Aorta (tissue), 5 donors: ENCODE measurements at places on chromosomes 1 and 21.
A peak's percentile ranks its signal among the peaks of the same experiment; 100 is the strongest.

DNA sequence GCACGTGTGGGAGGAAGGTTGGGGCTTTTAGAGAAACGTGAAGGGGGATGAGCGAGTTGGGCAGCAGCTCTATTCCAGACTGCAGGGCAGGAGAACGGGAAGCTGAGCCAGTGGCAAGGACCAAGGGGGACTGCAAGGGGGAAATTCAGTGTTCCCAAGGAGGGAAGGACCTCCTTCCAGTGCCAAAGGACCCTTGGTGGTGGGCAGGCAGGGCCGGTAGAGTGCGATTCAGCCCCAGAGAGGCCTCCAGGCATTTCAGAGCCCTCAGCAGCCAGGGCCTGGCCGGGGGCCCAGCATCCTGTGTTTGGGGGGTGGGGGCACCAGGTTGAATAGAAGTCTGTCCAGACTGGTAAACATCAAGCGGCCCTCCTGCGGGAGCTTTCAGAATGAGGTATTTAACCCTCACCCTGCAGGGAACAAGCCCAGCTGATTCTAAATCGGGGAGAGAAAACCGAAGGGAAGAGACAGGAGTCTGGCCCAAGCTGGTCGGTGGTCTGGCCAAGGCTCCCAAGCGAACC is 2.3 kb downstream of the COL9A2 start:
- no peaks in the 10 kb centered on the region for H3K27me3 ChIP-seq
- H3K27ac ChIP-seq = peak overlapping the region; percentile 77
- H3K4me3 ChIP-seq = no peak overlapping the region

GRCh38 chr1:157189986-157190982 is 52.1 kb upstream of the ETV3 start:
- no peak for DNase-seq
- peaks cover 2% of the 10 kb centered on the region for H3K27me3 ChIP-seq
- H3K4me3 ChIP-seq = no peak overlapping the region

DNA sequence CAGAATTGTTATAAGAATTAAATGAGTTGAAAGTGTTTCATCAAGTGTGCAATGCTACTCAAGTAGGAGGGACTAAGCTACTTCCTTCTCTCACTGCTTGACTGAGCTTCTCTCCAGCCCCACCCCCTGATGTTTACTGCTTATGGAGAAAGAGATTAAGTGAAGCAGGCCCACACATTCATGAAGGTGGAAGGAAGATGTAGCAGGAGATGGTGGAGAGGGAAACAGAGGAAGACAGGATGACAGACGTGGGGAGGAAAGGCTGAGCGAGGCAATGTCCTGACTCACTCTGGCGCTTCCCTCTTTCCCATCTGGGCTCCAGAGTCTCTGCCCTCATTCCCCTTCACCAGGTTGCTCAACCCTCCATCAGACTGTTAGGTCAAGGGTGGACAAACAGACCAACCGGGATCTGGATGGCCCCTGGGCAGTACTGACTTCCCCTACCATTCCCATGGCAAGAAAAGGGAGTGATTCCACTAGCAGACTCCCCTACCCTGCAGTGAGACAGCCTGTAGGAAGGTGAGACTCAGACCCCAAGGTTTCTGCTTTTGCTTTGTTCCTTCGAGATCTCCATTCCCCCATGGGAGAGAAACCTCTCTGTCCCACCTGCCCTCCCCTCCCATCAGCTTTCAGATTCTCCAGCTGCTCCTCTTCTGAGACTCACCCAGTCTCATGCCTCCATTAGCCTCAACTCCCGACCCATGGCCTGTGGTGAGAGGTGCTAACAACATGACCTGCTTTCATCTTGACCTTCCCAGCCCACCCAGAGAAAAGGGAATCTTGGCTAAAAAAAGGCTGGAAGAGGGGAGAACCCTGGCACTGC is 3.1 kb upstream of the ARHGEF2 start:
- H3K27me3 ChIP-seq = no peaks in the 10 kb centered on the region
- H3K36me3 ChIP-seq = no peaks in the 10 kb centered on the region
- H3K4me1 ChIP-seq = peaks cover 16% of the 10 kb centered on the region
- H3K4me3 ChIP-seq = no peak overlapping the region
- peak overlapping the region; percentile 73 for H3K27ac ChIP-seq
- DNase-seq = no peak

DNA sequence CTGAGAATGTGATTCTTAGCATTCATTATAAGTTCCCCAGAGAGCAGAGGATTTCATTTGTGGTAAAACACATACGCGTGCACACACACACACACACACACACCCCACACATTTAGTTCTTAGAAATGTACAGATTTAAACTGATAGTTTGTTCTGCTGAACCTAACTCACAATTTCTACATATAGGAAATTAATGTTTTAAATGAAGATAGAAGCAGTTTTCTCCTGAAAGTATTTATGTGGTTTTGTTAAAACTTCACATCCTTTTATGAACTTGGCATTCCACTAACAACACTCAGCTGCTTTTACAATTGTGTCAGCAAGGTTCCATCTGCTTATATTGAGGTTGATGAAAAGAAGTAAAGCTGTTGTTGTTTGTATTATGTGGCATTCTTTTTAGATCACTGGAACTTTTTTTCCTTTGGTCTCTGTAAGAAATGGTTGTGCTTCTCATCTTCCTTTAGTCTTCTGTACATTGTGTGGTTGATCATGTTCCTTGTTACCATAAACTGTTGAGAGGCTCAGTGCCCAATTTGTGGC is 41.6 kb downstream of the AK4 start:
- no peak overlapping the region for H3K27ac ChIP-seq
- peaks cover 3% of the 10 kb centered on the region for H3K4me1 ChIP-seq
- no peaks in the 10 kb centered on the region for H3K36me3 ChIP-seq
- no peak for DNase-seq
- H3K27me3 ChIP-seq = no peaks in the 10 kb centered on the region
- H3K4me3 ChIP-seq = no peak overlapping the region

DNA sequence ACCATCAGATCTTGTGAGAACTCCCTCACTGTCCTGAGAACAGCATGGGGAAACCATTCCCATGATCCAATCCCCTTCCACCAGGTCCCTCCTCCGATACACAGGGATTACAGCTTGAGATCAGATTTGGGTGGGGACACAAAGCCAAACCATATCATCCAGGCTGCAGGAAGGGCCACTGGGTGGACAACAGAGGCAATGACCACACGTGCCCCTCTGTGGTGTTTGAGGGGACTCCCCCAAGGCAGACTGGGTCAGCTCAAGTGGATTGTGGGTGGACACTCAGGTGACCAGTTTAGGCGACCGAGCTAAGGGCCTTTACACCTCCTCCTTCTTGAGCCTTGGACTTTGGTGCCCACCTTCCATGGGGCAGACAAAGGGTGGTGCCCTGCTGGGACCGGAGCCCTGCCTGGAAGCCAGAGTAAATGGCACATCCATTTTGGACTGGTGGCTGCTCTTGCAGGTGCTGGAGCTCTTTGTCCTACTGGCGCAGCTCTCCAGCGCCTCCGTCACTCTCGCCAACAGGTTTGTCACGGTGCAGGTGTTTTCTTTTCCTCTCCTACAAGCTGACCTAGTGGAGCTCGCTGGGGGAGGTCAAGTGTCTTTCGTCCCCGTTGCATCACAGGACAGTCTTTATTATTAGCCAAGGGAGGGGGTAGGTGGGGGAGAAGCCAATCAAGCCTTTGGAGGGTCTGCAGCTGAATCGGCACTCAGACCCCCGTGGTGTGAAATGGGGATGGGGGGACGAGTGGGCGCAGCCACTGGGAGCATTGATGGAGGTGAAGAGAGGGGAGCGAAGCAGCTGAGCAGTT is 37.6 kb downstream of the CRYAA start:
- no peaks in the 10 kb centered on the region for H3K4me1 ChIP-seq
- no peak overlapping the region for H3K27ac ChIP-seq
- no peaks in the 10 kb centered on the region for H3K27me3 ChIP-seq
- no peaks in the 10 kb centered on the region for H3K36me3 ChIP-seq
- DNase-seq = no peak

GRCh38 chr1:184419350-184420161 is 32.7 kb downstream of the C1orf21 start:
- H3K27me3 ChIP-seq = no peaks in the 10 kb centered on the region
- H3K36me3 ChIP-seq = no peaks in the 10 kb centered on the region
- DNase-seq = no peak
- H3K27ac ChIP-seq = no peak overlapping the region
- no peak overlapping the region for H3K4me3 ChIP-seq

DNA sequence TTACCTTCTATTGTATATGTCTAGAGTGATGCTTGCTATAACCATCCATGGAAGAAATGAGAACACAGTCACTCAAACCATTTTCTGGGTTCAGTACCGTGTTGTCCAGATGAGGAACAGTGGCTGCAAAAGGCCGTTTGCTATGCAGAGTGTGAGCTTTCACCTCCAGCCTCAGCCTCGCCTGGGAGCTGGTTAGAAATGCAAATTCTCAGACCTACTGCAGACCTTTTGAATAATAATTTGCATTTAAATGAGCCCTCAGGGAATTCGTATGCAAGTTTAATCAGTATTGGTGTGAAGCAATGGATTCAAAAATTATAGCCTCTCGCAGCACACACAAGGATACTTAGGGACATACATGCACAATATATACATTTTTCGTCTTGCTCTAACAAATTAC is 24.1 kb downstream of the KCNJ15 start:
- H3K27me3 ChIP-seq = no peaks in the 10 kb centered on the region
- no peak overlapping the region for H3K4me3 ChIP-seq
- H3K36me3 ChIP-seq = no peaks in the 10 kb centered on the region
- no peak overlapping the region for H3K27ac ChIP-seq
- no peaks in the 10 kb centered on the region for H3K4me1 ChIP-seq

DNA sequence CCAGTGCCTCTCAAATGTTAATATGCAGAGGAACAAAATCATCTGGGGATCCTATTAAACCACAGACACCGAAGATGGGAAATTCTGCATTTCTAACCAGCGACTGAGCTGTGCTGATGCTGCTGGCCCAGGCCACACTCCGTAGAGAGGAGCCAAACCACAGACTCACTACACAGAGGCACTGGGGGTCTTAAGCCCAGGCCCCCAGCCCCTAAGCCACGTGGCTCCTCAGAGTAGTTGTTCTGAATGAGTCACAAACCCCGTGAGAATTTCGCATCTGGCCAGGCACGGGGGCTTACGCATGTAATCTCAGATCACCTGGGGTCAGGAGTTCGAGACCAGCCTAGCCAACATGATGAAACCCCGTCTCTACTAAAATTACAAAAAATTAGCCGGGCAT is 2.8 kb upstream of the CELA2A start:
- no peak overlapping the region for H3K27ac ChIP-seq
- no peaks in the 10 kb centered on the region for H3K36me3 ChIP-seq
- H3K27me3 ChIP-seq = no peaks in the 10 kb centered on the region

DNA sequence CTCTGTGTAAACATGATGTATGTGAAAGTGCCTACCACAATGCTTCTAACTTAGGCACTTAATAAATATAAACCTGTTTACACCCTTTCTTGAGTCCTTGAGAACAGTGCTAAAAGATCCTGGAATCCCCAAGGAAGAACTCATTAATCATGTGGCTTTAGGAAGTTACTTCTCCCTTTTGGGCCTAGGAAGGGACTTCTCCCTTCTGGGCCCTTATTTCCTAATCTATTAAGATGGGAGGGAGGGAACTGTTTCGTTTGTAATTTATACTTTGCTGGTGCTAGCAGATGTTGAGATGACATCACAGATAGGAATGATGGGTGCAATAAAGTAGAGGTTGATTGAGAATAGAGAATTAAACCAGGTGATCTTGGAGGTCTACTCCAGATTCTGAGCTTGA is 1.2 kb downstream of the BTF3L4 start:
- H3K36me3 ChIP-seq = no peaks in the 10 kb centered on the region
- no peaks in the 10 kb centered on the region for H3K27me3 ChIP-seq
- H3K27ac ChIP-seq = no peak overlapping the region
- no peak for DNase-seq
- peaks cover 11% of the 10 kb centered on the region for H3K4me1 ChIP-seq

- no peak overlapping the region for H3K4me3 ChIP-seq
- no peaks in the 10 kb centered on the region for H3K4me1 ChIP-seq
- no peak overlapping the region for H3K27ac ChIP-seq
- no peaks in the 10 kb centered on the region for H3K27me3 ChIP-seq
Measured at GRCh38 chr1:88973520-88974137, 18.8 kb downstream of the KYAT3 start.

GRCh38 chr1:12547586-12548225 is 70.3 kb downstream of the DHRS3 start:
- H3K27me3 ChIP-seq = no peaks in the 10 kb centered on the region
- no peaks in the 10 kb centered on the region for H3K4me1 ChIP-seq
- H3K36me3 ChIP-seq = no peaks in the 10 kb centered on the region
- H3K4me3 ChIP-seq = no peak overlapping the region
- no peak overlapping the region for H3K27ac ChIP-seq

DNA sequence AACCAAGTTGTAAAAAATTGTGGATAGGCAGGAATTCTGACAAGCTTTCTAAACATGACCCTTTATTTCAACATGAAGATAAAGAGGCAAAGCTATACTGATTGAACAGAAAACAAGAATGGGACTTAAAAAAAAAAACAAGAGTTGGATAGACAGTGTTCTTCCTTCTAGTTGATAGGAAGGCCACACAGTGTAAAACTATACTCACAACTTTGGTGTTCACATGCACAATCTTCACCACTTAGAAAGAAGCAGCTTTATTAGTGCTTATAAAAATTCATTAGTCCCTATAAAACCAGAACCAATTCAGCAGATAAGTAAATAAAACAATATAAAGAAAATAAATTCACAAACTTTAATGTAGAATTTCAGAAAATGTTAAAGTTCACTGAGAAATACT is 101.8 kb downstream of the AKT3 start:
- H3K4me1 ChIP-seq = no peaks in the 10 kb centered on the region
- H3K4me3 ChIP-seq = no peak overlapping the region
- no peak overlapping the region for H3K27ac ChIP-seq

GRCh38 chr1:234262007-234262753 is 111.1 kb upstream of the COA6 start:
- DNase-seq = no peak
- H3K27me3 ChIP-seq = no peaks in the 10 kb centered on the region
- H3K4me1 ChIP-seq = no peaks in the 10 kb centered on the region
- H3K36me3 ChIP-seq = no peaks in the 10 kb centered on the region
- no peak overlapping the region for H3K27ac ChIP-seq
- H3K4me3 ChIP-seq = no peak overlapping the region

DNA sequence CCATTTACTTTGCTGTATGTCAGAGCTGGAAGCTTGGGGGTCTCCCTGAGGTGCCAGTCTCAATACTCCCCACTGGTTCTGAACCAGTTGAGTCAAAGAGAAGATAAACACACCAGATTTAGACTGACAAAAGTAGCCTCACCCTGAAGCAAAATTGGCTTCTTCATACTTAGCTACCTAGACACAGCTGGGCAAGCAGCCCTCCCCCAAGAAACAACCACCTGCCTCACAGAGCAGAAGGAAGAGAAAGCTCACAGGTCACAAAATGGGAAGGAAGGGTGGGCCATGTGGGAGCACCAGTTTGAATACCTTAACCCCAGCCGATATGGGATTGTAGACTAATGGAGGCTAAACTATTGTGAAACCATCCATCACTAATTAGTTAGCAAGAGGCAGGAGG is 24.6 kb upstream of the MYSM1 start:
- H3K27me3 ChIP-seq = no peaks in the 10 kb centered on the region
- no peaks in the 10 kb centered on the region for H3K4me1 ChIP-seq
- DNase-seq = no peak
- H3K4me3 ChIP-seq = no peak overlapping the region
